ENCODE measurements at places on chromosomes 3 and 15.

GRCh38 chr15:66212563-66212921 is 41.0 kb downstream of the MEGF11 start:
- DNase-seq, result no peak

- DNase-seq, result no peak
These were observed 10.9 kb downstream of the ZBTB47 start for GRCh38 chr3:42664438-42664803.

DNA sequence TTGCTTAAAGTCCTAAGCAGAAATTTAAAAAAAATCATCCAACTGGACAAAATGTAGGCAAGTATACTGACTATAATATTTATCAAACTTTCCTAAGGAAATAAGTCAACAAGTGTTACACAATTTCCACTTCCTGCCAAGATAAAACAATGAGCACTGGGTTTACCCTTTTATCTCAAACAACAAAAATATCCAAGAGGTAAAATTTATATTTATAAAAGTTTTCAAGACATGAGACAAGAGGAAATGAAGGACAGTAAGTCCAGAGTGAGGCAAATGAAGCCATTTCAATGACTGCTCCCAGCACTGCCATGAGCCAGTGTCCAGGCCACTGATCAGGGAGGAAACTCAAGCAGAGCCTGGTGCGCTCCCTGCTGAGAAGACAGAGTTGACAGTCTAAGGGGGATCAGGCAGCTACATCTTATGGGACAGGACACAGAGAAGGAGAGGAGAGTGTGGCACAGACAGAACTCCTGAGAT is 439.4 kb downstream of the RAP2B start:
- DNase-seq, result no peak

DNA sequence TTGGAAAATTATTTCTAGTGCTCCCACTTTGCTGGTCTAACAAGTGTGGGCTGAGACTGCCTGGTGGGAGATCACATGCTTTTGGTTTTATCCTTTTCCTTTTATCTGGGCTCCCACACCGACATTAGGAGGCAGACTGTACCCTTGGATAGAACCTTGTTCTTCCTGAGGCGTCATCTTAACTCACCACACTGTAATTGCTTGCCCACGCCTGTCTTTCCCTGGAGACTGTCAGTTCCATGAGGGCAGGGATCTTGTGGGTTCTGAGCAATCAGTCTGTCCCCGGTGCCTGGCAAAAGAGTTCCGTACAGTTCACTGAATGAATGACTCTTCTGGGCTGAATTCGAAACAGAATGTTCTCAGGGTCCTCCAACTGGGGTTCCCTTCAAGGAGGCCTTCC is 124.6 kb upstream of the ABHD17C start:
- DNase-seq, result no peak

DNA sequence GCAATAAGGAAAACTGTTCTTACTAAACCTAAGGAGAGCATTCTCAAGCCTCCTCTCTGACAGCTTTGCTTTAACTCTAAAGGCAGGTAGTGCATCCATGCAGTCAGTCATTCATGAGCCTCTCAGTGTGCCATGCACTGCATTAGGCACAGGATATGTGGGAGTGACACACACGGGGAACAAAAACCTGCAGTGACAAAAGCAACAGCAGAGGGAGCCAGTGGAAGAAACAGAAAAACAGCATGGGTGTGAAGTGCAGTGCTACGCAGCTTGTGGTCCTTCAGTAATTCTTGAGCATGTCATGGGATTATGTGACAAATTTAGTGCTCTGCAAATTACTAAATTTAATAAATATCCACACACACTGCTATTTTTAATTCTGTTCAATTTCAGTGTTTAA is 230.7 kb downstream of the BBX start:
- DNase-seq, result peak; percentile 4

DNA sequence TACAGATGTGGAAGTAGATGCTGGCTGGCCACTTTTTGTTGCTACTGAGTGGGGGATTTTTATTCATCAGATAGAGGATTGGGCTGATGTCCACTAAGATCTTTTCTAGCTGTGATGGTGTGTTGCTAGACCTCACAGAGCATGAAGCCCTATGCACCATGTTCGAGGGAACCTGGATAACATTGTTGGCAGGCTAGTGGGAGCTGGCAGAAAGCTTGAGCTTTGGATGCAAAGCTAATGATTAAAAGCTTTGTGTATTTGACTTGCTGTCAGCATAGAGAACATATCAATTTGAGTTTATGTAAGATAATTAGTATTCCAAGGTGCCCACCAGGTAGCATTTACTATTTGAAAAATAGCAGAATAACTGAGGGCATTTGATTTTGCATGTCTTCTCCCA is 59.1 kb downstream of the ST6GAL1 start:
- DNase-seq, result no peak

DNA sequence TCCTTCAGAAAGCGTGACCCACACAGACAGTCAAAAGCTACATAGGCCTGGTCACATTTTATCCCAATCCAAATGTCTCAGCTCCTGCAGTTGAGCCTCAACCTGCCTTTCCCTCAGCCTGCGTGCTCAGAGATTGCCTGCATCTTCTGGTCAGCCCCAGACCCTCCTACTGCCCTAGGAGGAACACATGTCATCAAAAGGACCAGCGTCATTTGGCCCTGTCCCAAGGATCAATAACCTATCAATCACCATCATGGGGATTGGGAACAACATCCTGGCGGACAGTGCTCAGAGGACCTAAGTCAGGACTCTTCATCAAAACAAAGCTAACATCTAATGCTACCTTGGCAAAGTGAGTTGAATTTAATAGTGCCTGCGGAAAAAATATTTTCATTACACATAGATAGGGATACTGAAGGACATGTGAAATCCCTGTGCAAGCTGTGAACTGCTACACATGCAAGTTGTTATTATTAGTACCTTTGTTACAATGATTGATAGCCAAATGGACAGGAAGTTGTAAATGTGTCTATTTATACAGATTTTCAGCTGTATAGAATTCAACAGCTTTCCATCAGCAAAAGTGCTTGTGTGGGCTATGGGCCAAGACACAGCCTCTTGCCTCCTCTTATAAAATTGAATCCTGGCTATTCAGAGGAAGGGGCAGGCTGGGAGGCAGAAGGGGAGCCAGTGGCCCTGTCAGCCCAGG is 47.7 kb downstream of the UMPS start:
- no peak for DNase-seq

DNA sequence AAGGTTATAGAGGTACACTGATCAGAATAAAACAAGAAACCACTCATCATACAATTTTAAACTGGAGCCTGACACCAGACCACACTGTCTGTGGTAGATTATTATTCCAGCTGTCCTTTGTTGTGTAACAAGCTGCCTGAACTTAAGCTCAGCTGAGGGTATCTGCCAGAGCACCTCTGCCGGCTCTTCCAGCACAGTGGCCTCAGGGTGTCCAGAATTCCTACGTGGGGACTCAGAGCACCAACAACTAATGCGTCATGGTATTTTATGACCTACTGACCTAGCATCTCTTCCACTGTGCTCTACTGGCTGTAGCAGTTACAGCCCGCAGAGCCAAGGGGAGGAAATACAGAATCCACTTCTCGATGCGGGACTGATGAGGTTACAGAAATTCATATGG is 15.6 kb upstream of the RAF1 start:
- no peak for DNase-seq

DNA sequence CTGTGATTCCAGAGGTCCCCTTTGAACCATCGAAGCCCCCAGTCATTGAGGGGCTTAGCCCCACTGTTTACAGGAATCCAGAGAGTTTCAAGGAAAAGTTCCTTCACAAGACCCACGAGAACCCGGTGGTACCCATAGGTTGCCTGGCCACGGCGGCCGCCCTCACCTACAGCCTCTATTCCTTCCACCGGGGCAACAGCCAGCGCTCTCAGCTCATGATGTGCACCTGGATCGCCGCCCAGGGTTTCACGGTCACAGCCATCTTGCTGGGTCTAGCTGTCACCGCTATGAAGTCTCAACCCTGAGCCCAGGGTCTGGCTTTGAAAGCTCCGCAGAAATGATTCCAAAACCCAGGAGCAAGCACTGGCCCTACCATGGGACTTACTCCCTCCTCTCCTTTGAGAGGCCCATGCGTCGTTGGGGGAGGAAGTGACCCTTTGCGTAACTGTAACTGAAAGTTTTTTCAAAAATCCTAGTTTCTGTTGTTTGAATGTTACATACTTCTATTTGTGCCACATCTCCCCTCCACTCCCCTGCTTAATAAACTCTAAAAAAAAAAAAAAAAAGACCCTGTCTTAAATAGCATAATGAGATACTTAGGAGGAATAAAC is 85.1 kb upstream of the CSPG5 start:
- no peak for DNase-seq

GRCh38 chr3:185815391-185816282 is 9.2 kb downstream of the IGF2BP2 start:
- DNase-seq, result no peak

DNA sequence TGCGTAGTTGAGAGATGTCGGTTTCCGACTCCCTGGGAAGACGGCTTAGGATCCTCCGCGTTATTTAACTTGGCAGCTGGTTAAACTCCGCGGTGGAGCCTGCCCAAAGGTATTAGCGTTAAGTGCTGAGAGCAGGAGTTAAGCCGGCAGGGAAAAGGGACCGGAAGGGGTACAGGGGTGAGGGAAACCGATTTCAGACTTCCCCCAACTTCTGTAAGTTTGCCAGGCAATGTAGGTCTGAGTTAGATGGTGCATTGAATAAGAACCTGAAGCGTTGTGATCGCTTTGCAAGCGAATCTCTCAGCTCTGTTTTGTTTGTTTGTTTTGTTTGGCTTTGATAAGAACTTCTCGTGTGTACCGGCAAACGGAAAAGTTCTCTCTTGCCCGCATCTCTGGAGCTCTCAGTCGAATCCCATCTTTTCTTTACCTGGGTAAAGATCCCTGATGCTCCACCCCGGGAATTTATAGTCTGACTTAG is 6.0 kb upstream of the FEZF2 start:
- DNase-seq, result no peak

GRCh38 chr15:88680241-88681001 is 41.6 kb downstream of the ISG20 start:
- no peak for DNase-seq

DNA sequence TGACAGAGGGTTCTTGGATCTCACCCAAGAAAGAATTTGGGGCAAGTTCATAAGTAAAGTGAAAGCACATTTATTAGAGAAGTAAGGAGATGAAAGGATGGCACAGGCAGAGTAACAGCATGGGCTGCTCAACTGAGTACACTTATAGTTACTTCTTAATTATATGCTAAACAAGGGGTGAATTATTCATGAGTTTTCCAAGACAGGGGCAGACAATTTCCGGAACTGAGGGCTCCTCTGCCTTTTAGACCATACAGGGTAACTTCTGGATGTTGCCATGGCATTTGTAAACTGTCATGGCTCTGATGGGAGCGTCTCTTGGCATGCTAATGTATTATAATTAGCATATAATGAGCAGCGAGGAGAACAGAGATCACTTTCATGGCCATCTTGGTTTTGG is 221.2 kb upstream of the STT3B start:
- DNase-seq, result no peak

DNA sequence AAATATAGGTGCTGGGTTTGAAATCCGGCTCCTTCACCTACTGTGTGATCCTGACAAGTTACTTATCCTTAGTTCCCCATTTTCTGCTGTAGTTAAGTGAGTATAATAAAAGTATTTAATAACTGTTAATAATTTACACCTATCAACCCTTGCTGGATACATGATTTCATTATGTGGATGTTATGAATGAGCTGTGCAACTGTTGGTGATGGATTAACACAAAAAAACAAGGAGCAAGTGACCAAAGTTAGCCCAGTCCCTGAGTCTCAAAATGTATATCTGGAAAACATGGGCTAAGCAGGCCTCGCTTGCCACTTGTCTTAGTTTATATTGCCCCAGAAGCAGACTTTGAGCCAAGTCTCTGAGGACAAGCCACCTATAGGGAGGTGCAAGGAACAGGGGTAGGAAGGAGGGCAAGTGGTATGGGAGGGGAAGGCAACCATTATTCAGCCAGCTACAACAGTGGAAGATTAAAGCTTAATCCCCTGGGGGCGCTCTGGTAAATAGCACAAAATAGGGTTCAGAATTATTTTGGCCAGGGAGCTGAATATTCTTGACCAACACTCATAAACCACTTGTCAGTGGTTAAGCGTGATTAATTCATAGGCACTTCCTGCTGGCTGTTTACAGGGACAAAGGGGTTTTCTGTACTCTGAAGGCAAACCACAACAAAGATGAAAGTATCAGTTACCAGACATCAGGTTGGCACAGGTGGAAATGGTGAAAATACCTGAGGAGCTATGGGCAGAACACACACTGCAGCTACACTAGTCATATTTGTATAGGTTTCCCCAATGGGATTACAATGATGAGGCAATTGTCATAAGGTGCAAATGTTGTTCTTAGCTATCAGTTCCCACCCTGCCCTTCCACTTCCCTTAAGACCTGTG is 76.2 kb downstream of the TRIM42 start:
- no peak for DNase-seq

GRCh38 chr3:170864525-170865208 is 5.3 kb downstream of the RPL22L1 start:
- DNase-seq, result no peak

DNA sequence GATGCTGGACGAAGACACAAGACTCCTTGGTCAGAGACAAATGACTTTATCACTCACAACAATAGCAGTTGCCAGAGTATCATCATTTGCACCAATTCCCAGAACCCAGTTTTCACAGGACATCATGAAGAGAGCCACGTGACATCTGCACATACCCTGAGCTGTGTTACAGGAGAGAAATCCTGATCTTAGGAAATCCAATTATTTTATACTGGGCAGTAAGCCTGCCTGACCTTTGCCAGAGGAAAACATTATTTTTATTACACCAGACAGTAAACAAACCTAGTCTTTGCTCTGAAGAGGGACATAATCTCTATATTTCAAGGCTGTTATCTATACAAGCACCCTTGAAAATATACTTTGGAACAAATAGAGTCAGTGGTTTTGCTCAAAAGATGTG is 77.4 kb downstream of the ZBBX start:
- DNase-seq, result no peak

- no peak for DNase-seq
These were observed 5.5 kb downstream of the SMAD6 start for GRCh38 chr15:66707310-66708082.

DNA sequence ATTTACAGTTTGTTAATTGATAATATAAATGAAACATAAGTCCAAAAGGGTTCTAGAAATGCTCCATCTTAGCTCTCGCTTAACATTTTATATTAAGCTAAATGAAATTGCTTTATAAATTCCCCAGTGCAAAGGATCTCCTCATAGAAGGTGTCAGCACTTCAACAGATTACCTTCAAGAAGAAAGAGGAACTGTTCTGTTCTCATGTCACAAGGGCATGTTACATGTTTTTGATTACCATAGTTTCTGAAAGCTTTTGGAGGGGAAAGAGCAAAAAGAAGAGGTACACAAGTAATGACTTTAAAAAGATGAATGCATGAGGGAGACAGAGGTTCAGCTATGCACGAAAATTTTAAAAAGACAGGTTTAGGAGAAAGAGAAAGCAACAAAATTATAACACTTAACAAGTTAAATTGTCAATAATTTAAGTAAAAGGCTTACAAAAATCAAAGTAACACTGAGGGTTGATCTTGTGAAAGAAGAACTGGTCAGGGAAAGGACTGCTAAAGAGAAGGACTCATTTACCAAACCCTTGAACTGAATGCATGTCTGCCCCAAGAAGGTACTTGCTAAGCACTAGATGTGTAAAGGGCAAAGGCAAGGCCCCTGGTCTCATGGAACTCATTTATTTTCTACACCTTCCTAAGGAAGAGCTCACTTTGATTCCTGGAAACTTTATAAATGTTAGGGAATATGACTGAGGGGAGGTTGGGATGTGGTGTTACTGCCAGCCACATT is 45.1 kb downstream of the CCDC191 start:
- no peak for DNase-seq

GRCh38 chr3:158808697-158809096 is 6.8 kb downstream of the MFSD1 start:
- DNase-seq, result no peak

Data from activated gamma-delta T cell treated with Interleukin-2 at 50 U/mL for 16 hours (primary cell).